DMS79 (cell line): ENCODE measurements at places on chromosomes 11 and 22.

- no peak for DNase-seq
These were observed 63.8 kb upstream of the PRSS23 start for GRCh38 chr11:86736291-86737143.

- DNase-seq = no peak
These were observed 2.3 kb upstream of the ACR start for GRCh38 chr22:50735739-50736030.

- no peak for DNase-seq
These were observed 13.5 kb downstream of the CCDC179 start for GRCh38 chr11:22846726-22847125.

DNA sequence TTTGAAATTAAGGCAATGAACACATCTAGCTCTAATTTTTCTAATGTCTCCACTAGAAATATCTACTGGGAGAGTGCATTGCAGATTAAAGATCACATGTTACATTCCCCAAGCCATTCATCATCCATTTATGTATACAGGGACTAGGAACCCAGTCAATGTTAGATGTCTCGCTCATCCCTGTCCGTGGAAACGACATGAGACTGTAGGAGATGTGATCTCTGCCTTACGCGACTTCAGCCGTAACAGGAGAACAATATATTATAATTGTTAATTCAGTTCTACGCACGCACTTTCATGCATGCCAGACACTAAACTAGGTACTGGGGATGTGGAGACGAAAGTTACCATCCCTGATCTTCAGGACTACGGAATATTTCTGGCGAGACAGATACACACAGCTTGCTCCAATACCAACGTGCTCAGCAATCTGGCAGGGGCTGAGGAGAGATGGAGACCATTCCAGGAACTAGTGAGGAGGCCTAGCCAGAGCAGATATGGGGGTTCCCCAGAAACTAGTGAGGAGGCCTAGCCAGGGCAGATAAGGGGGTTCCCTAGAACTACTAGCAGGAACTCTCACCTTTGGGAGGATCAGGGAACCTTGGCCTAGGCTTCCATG lies 706 bp downstream of the DCPS start:
- peak; percentile 47 for DNase-seq

- no peak for DNase-seq
These were observed 118.5 kb downstream of the PHF21B start for GRCh38 chr22:44891293-44891747.

- peak; percentile 47 for DNase-seq
These were observed at the start of gene DNAJB13 for GRCh38 chr11:73950869-73951710. TSS of gene DNAJB13 (plus strand) at chr11:73951026. CDS start at chr11:73951070, 44 bp downstream.

DNA sequence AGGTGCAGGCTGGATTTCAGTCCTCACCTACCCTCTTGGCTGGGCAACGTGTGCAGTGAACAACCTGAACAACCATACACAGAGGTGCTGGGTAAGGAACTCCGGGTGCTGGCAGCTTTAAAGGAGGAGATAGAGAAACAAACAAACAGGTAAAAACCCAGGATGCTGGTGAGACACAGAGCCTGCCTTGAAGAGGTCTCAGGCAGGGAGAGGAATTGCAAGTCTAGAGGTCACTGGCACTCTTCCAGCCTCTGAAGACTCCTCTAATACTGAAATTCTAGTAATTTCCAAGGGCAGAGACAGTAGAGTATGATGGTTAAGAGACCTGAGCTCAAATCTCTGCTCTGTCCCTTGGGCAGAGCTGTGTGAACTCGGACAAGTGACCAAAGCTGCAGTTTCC lies 192.5 kb downstream of the CEP164 start:
- no peak for DNase-seq

DNA sequence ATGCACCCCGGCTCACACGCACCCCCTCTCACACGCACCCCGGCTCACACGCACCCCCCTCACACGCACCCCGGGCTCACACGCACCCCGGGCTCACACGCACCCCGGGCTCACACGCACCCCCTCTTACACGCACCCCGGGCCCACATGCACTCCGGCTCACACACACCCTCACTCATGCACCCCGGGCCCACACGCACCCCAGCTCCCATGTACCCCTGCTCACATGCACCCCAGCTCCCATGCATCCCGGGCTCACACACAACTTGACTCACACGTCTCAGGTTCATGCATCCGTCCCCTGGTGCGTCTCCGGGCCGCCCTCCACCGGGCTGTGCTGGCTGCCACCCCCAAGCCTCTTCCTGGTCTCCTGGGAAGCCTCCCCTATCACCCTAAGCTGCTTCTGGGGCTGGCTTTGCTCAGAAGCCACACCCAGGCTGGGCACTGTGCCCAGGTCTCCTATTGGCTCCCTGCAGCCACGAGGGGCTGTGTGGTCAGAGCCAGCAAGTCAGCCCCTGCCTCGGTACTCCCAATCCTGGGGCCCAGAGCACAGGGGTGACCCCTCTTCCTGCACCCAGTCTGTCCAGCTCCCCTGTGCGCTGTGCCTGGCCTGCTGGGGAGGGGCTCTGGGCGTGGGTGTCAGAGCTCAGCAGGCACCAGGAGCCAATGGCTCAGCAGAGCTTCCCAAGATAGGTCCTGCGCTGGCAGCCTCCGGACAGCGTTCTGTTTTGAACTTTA lies 16.9 kb downstream of the TSPAN4 start:
- peak; percentile 26 for DNase-seq

GRCh38 chr22:37985751-37986281 lies 1.5 kb upstream of the SOX10 start:
- no peak for DNase-seq

DNA sequence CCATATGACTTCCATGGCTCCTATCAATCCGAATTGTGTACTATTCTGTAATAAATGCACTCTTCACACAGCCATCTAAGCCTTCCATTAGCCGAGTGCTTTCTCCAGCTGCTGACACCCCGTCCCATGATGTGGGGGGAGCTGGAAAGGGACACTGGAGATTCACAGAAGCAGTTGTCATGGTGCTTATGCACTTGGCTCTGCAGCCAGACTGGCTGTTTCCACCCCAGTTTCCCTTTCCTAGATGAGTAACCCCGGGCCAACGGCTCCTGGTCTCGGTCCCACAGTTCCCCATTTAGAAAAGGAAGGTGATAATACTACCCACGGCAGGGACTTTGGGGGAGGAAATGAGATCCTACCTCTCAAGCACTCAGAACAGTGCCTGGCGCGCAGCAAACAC lies 244.9 kb upstream of the SYN3 start:
- no peak for DNase-seq

DNA sequence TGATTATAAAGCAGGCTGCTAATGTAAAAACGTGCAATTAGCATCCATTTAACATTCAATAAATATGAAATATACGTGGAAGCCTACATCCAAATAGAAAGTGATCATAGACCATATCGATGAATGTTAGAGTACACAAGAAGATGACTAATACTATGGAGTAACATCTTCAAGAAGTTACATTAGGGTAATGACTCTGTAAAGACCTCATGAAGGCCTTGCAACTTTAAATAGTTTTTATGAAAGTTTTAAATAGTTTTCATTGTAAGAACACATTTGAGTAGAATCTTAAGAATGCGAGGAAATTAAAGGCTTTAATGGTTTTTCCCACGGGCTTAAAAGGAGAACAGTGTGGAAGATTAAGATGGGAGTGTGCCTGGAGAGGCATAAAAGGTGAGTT lies 1.4 kb downstream of the TRIM34 start:
- no peak for DNase-seq

DNA sequence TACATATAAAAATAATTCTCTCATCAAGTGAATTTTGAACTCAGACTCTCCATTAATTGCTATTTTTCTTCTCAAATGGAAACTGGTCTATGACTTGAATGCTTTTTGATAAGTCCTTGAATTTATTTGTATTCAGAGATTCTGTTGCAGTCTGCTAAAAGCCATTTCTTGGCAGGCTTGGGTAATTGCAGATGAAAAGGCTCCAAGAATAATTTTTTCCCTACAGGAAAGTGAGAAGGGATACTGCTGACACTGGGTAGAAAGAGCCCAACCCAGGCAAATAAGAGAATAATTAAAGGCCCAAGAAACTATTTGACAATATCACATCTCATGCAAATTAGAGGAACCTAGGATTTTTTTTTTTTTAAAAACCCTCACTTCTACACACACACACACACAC lies 246.5 kb upstream of the DDI1 start:
- DNase-seq = no peak

DNA sequence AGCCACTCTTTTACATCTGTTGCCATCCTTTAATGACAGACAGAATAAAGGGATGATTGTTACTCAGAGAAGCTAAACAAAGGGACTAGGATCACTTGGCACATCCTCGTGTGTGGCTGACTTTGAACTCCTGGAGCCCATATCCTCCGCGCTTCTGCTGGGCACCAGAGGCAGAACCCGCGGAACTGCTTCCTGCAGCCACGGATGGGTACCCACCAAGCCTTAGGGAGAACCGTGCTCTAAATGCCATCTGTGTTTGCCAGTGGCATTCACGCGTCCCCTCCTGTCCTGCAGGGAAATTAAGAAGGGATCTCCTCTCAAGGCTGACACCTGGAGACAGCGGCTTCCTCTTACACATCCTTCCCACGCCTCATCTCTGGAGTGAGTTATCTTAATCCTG lies 294.4 kb downstream of the NTM start:
- DNase-seq = no peak

DNA sequence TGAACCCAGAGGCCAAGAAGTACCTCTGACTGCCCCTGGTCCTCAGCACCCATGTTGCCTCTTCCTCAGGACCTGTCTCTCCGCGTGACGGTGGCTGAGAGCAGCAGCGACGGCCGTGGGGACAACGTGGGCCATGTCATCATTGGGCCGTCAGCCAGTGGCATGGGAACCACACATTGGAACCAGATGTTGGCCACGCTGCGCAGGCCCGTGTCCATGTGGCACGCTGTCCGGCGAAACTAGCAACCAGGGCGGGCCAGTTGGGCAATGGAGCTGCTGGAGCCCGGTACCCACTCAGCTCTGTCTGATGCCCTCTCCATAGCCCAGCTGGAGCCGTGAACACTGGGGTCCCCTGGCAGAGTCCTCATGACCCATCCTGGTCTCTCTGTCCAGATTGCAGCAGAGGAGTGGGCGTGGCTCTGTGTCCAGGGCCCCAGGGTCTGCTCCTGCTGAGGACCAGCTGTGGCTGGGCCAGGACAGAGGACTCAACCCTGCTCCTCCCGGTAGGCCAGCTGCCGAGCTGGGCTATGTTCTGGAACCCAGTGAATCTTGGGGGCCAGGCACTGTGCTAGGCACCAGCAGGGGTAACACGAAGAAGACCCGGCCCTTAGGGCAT lies 8.0 kb upstream of the RHOD start:
- no peak for DNase-seq

DNA sequence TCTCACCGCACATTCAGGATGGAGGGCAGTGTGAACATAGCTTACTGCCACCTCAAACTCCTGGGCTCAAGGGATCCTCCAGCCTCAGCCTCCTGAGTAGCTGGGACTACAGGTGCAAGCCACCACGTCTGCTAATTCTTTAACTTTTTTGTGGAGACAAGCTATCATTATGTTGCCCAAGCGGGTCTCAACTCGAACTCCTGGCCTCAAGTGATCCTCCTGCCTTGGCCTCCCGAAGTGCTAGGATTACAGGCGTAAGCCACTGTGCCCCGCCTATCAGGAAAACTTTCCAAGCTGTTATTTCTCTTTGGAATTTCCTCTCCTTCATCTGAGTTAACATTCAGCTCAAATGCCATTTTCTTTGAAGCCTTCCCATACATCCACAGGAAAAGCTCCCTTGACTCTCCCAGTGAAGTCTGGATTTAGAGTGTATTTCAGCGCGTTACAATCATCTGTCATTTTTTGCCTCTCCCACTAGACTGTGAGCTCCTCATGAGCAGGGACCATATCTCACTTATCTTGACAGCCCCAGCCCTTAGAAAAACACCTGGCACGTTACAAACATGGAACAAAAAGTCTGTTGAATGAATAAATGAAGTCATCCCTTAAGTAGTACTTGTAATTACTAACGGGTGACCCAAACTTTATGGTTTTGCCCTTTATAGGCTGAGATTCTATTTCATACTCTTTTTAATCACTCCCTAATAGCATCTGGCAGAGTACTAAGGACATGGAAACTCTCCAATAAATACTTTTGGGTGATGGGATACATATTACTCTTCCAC lies 2.2 kb downstream of the MRTFA start:
- DNase-seq = no peak

- DNase-seq = no peak
These were observed 80.6 kb downstream of the GAB2 start for GRCh38 chr11:78336877-78337553.

DNA sequence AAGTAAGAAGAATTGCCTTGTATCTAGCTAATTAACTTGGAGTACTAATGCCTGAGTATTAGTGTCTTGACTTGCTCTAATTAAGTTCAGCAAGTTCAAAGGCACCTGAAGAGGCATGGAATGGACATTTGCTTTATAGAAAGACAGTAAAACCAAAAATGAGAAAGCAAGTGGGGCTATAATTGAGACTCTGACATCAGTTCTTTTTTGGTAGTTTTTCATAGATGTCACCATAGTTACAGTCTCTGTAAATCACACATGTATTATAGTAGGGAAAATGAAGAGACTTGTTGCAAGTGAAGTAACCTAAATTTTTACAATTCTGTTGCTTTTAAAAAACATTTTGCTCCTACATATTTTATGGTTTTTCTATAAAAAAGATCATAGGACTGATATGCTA lies 178.0 kb downstream of the HIPK3 start:
- no peak for DNase-seq

GRCh38 chr11:128412847-128413791 lies 174.2 kb downstream of the ETS1 start:
- no peak for DNase-seq

DNA sequence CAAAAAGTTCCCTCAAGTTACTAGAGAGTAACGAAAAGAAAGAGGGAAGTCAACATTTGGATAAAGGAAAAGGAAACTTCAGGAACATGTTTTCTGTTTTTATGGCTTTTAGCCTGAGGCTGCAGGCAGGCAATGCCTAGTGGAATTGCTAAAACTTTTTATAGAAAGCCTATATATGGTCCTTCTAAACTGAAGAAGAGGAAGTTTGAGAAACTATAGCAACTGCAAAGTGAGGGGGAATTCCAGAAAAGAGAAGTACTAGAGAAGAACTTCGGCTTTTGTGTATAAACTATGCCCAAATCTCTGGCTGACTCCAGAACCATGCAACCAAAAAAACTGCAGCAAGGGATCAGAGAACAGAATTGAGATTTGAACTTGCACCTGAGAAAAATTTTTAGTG lies 74.3 kb upstream of the ARHGAP42 start:
- no peak for DNase-seq

DNA sequence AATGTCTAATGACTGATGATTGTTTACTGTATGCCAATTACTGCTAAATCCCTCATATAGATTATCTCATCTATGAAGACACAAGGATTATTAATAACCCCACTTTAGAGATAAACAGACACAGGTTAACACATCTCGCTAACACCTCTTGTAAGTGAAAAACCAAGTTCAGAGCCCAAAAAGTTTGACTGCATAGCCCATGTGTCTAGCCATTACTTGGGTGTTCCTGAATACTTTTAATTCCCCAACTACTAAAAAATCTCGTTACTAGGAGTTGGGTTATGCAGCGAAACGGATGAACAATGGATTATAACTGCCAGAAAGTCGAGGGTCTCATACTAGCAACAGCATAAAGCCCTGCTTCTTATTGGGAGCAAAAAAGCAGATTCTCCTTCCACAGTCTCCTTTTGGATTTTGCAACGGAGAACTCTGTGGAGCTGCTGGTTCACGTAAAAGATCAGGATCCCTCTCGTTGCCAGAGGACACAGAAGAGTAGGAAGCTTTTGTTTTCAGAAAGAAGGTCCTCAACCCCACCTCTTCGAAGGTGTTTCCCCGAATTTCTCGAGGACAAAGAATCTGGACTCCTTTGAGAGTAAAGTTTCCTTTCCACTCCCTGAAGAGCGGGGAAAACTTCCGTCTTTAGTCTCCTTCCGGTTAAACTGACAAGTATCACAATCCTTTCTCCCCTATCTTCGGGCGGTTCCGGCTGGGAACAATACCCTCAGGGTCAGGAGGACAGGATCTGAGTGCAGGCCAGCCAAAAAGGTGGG lies 979 bp downstream of the ZBED5 start:
- DNase-seq = peak; percentile 34
